ENCODE measurements at places on chromosomes 5 and 9. TPM values are rescaled to one million over a fixed set of nuclear protein-coding genes. Genes with fewer than 3 reads are reported as not detected.

DNA sequence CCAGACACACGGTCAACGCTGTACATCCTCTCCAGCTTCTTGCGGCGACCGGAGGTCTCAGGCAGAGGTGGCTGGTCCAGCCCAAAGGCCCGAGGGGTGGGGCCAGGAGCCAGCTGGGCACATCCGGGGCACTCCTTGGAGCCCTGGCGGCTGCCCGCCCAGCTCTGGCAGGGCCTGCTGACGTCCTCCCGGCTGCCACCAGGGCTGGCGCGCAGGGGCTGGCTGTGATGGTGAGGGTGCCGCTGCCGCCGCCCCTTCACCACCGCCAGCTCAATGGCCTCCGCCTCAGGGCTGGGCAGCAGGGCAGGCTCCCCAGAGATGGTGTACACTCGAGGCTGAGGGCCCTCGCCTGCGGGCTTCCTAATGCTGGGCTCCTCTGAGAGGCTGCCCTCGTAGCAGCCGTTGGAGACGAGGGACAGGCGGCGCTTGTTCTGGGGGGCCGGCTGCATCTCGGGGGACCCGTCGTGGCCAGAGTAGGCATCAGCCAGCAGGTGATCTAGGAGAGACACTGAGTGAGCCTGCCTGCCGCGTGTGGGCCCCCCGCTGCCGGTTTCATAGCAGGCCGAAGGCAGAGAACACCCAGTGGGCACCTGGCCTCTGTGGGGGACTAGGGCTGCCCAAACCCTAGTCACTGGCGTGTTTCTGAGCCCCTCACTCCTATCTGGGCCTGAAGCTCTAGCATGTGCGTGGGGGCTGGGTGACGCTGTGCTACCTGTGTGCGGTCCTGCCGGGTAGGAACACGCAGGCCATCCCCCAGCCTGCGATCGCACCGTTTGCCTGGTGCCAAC, 1.5 kb downstream of the NSMF start:
- peak; percentile 32 for DNase-seq

GRCh38 chr5:97072696-97073095, 69.7 kb downstream of the LIX1 start:
- no peak for DNase-seq

DNA sequence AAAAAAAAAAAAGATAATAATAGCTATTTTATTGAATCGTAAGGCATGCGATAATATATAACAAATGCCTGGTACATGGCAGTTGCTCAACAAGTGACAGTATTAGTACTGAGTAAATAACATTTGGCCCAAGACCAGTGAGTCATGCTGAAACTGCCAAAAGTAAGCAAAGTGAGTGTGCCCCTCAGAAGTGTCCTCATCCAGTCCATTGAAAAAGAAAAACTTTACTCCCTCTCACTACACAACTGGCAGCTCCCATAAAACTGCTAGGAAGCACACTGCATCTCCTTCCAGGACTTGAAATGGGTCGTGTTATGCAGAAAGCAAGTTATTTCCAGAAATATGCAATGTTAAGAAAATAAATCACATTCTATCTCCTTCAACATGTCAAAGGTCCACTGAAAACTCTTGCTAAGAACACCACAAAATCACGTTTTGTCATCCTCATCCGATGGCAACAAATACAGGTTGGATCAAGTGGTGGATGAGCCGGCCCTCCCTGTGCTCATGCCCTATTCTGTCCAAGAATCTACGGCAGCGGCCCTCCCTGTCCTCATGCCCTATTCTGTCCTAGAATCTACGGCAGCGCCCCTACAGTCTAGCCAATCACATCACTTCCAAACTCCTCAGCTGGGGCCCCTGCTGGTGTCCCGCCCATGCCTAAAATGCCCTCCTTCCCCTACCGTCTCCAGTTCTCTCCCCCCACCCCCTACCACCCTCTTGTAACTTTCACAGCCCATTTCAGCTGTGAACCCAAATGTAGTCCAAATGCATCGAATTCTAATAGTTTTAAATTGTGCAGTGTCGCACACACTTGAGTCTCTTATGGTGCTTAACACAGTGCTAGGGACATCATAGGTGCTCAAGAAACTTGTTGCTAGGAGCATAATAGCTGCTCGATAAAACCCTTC, 12.5 kb downstream of the PTCH1 start:
- DNase-seq = no peak

The SMIM27 gene
- polyA plus RNA-seq = 11.1 TPM

The RASGRF2 gene
- polyA plus RNA-seq = 1.4 TPM

Data from left lung (tissue), 14 donors.